Cerebellar nuclear complex (tissue), 1 donor: ENCODE measurements at places on chromosomes 13 and 19.

DNA sequence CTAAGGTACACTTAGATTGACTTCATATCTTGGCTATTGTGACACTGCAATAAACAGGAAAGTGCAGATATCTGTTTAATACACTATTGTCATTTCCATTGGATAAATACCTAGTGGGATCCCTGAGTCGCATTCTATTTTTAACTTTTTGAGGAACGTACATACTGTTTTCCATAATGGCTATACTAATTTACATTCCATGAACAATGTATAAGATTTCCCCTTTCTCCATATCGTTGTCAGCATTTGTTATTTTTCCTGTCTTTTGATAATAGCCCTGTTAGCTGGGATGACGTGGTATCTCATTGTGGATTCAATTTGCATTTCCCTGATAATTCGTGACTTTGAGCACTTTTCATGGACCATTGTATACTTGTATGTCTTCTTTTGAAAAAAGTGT, 17.4 kb downstream of the OR7A17 start:
- no peak for DNase-seq

- no peak for DNase-seq
Observed at GRCh38 chr19:41595258-41595889, 19.4 kb downstream of the CEACAM21 start.

- DNase-seq, result no peak
Observed at GRCh38 chr19:44731081-44731480, 17.4 kb upstream of the BCL3 start.

GRCh38 chr13:65301506-65301905, 1928.6 kb downstream of the PCDH9 start:
- DNase-seq, result no peak

DNA sequence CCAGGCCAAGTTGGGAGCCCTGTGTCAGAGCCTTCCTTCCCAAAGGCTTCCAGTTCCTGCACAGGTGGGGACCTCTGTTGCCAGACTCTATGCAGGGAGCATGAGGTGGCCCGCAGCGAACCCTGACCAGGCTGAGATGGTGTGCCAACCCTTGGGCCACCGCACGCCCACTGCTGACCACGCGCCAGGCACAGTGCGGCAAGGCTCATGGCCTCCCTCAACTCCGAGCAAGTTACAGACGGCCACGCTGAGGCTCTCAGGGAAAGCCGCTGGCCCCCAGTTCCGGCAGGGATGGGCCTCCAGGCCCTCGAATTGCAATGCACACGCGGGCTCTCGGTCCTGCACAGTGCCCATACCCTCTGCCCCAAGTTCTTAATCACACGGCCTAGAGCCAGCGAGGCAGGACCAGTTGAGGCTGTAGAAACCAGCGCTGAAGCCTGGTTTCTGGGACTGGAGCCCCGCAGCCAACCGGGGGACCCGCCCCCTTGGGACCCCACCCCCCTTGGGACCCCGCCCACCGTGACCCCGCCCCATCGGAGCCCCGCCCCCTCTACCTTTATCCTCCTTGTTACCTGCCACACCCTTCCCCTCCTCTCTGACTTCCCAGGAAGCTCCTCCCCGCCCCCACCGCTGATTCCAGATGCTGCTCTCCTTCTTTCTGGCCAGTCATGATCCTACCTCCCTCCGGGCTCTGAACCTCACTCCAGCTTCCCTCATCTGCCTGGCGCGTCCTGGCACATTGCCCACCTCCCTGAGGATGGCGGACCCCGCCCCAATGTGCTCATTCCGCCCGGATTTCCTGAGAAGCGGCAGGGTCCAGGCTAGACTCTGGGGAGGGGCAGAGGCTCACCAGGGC, 6.0 kb downstream of the PEX11G start:
- DNase-seq, result no peak

DNA sequence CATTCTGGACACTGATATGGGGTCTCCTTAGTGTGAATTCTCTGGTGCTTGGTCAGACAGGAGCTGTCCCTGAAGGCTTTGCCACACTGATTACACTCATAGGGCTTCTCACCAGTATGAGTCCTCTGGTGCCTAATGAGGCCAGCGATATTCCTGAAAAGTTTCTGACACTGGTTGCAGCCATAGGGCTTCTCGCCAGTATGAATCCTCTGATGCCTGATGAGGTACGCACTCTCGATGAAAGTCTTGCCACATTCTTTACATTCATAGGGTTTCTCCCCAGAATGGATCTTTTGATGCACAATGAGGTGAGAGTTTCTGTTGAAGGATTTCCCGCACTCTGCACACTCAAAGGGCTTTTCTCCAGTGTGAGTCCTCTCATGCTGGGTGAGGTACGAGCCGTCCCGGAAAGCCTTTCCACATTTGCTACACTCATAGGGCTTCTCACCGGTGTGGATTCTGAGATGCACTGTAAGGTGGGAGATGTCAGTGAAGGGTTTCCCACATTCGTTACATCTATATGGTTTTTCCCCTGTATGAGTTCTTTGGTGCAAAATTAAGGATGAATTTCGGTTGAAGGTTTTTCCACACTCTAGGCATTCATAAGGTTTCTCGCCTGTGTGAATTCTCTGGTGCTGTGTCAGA, 22.4 kb downstream of the ZNF329 start:
- no peak for DNase-seq

DNA sequence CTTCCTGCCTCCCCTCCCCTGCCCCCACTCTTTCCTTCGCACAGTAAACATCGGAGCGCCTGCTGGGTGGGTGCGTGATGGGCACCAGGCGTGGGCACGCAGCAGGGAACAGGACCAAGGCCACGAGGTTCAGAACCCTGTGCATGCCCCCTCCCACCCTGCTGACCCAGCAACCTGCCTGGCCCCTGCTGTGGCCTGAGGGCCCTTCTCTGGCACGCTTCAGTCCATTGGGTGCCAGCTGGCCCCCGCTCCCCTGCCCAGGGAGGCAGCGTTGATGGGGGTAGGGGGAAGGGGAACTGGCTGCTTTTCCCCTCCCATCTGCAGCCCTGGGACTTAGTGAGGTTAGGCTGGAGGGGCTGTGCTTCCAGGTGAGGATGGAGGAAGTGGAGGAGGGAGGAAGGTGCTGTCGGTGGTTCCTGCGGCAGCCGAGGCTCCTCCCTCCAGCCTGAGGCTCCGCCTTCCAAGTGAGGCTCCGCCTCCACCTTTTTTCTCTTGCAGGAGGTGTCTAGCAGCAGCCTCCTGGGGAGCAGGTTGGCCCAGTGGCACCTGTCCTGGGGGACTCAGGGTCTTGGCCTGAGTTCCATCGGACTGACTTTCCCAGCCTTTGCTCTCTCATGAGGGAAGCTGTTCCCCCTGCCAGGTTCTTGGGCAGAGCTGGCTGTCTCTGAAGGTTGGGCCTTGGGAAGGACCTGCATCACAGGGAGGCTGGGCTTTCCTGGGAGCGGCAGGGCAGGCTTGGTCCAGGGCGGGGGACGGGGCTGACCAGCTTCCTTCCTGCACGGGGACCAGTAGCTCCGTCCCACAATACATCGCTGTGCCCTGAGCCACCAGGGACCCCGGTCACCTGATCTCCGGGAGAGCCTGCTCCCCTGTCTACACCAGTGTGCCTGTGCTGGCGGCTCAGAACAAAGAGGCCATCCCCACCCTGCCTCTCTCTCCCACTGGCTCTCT, 7.3 kb downstream of the PIAS4 start:
- no peak for DNase-seq

DNA sequence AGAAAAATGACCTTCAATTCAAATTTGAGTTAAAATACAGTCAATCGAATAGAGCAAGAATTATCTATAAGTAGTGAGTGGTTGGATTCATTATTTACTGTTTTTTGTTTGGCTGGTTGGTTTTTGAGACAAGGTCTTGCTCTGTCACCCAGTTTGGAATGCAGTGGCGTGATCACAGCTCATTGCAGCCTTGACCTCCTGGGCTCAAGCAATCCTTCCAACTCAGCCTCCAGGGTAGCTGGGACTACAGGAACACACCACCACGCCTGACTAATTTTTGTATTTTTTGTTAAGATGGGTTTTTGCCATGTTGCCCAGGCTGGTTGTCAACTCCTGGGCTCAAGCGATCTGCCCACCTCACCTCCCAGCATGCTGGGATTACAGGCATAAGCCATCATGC, 25.0 kb downstream of the MTMR6 start:
- no peak for DNase-seq

GRCh38 chr13:35808846-35809245, 322.3 kb downstream of the DCLK1 start:
- DNase-seq, result no peak

DNA sequence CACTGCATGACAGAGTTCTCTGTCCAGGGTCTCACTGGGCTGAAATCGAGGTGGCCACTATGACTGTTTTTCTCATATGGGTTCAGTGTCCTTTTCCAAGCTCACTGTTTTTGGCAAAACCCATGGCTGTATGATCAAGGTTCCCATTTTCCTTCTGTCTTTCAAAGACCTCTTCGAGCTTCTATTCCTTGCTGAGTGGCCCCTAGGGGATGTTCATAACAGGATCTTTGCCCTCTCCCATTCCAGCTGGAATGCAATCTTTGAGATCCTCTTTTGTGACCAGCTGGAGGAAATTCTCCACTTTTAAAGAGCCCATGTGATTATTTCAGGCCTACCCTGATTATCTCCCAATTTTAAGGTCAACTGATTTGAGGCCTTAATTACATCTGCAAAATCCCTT, 572.5 kb upstream of the SLC10A2 start:
- no peak for DNase-seq

- no peak for DNase-seq
Observed at GRCh38 chr13:50428183-50428877, 413.1 kb downstream of the KCNRG start.

GRCh38 chr13:91632086-91632485, 233.7 kb downstream of the GPC5 start:
- no peak for DNase-seq

- DNase-seq, result no peak
Observed at GRCh38 chr13:33868343-33868994, 50.5 kb downstream of the RFC3 start.

- no peak for DNase-seq
Observed at GRCh38 chr19:29882719-29883105, 59.3 kb upstream of the URI1 start.

- DNase-seq, result no peak
Observed at GRCh38 chr19:23882493-23882892, 32.2 kb upstream of the ZNF726 start.

DNA sequence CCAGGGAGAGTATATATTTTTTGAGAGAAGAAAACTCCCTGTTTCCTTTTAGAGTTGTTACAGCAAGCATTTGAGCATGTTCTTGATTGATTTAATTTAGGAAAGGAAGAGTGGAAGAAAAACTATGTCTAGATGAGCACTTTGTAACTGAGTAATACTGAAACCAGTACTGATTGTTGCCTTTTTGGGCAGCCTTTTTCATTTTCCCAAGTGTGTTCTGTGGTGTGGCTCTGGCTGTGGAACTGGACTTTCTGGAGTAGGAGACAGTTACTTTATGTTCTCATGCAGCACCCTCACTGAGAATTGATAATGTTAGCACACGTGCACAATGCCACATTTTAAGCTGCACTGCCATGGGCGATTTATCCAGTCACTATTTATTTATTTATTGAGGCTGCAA, 211.5 kb downstream of the LMO7 start:
- DNase-seq, result no peak

- DNase-seq, result no peak
Observed at GRCh38 chr19:18274781-18275356, 617 bp upstream of the IQCN start.

- no peak for DNase-seq
Observed at GRCh38 chr13:30158774-30159445, 148.4 kb downstream of the KATNAL1 start.

DNA sequence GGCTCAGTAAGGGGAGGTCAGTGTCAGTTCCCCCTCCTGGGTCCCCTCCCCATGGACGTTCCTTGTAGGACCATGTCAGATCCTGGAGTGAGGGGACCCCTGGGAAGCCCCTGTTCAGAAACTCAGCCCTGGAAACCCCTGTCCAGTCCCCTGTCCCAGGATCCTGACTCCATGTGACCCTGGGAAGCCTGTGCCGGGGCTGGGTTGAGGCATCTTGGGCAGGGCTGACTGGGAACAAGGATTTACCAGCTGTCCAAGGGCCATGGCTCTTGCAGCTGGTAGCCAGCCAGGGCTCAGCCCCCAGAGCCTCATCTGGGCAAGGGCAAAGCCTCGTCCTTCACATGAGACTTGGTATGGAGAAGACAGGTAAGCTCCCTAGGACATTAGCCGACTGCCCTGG, 25.1 kb downstream of the CEACAM4 start:
- DNase-seq, result no peak

GRCh38 chr13:19156013-19156825, 25.4 kb downstream of the TUBA3C start:
- DNase-seq, result no peak

- no peak for DNase-seq
Observed at GRCh38 chr19:33194532-33194885, 379 bp downstream of the LRP3 start.

- no peak for DNase-seq
Observed at GRCh38 chr13:22235950-22236290, 565.0 kb downstream of the FGF9 start.

- no peak for DNase-seq
Observed at GRCh38 chr13:77725071-77725470, 27.6 kb downstream of the SLAIN1 start.

GRCh38 chr13:52451135-52451804, 836 bp upstream of the VPS36 start:
- DNase-seq, result no peak

GRCh38 chr13:109802936-109803335, 16.6 kb upstream of the IRS2 start:
- no peak for DNase-seq

- DNase-seq, result no peak
Observed at GRCh38 chr13:39729156-39729555, 73.7 kb downstream of the COG6 start.

DNA sequence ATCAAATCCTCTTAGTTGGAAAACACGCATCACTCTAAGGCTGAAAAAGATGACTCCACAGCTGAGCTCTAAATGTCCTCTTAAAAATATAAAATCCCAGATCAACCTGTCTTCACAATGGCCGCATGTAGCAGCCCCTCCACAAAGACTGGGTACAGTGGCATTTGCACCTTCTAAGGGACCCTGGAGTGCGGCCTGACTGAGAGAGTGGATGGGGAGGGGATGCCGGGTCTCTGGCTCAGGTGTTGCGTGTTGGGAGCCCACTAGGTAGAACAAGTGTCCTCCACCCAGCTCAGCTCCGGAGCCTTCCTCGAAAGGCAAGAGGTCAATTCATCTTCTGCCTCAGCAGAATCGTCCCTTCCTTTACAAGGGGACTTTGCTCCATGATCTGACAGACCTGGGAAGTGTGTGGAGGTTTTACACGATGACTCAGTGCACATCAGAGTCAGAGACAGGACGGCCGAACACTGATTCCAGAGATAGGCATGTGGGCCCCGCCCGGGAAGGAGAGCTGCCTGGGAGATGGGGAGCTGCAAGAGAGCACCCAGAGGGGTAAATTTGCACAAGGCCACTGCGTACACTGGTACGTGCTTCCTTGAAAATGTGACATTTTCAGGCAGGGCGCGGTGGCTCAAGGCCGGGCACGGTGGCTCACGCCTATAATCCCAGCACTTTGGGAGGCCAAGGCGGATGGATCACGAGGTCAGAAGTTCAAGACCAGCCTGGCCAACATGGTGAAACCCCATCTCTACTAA, 23.5 kb upstream of the SLC15A1 start:
- DNase-seq, result no peak

GRCh38 chr13:59356607-59357006, 807.1 kb downstream of the DIAPH3 start:
- DNase-seq, result no peak

- no peak for DNase-seq
Observed at GRCh38 chr13:50074843-50075242, 59.6 kb downstream of the KCNRG start.
